ENCODE measurements at places on chromosomes 2 and 18. TPM values are rescaled to one million over a fixed set of nuclear protein-coding genes. Genes with fewer than 3 reads are reported as not detected.

Gene PLEKHH2
- total RNA-seq, result 15.3 TPM

Gene CDH20
- total RNA-seq, result 0.80 TPM

- H3K27ac ChIP-seq, result peak overlapping the region; percentile 31
- no peaks in the 10 kb centered on the region for H3K36me3 ChIP-seq
- peaks cover 2% of the 10 kb centered on the region for H3K4me1 ChIP-seq
- no peaks in the 10 kb centered on the region for H3K27me3 ChIP-seq
- no peak overlapping the region for H3K4me3 ChIP-seq
Measured at GRCh38 chr2:190477661-190478454, 56.7 kb downstream of the NEMP2 start.

GRCh38 chr18:48064978-48065600 is 134.6 kb upstream of the SMAD2 start:
- DNase-seq, result no peak
- H3K36me3 ChIP-seq, result no peaks in the 10 kb centered on the region
- H3K27ac ChIP-seq, result no peak overlapping the region
- H3K4me3 ChIP-seq, result no peak overlapping the region
- H3K27me3 ChIP-seq, result no peaks in the 10 kb centered on the region

- no peak overlapping the region for H3K4me3 ChIP-seq
- no peak for DNase-seq
- H3K27ac ChIP-seq, result no peak overlapping the region
- no peaks in the 10 kb centered on the region for H3K27me3 ChIP-seq
- no peaks in the 10 kb centered on the region for H3K36me3 ChIP-seq
- H3K4me1 ChIP-seq, result peaks cover 13% of the 10 kb centered on the region
Measured at GRCh38 chr2:172249986-172250385, 147.3 kb upstream of the DLX2 start.

DNA sequence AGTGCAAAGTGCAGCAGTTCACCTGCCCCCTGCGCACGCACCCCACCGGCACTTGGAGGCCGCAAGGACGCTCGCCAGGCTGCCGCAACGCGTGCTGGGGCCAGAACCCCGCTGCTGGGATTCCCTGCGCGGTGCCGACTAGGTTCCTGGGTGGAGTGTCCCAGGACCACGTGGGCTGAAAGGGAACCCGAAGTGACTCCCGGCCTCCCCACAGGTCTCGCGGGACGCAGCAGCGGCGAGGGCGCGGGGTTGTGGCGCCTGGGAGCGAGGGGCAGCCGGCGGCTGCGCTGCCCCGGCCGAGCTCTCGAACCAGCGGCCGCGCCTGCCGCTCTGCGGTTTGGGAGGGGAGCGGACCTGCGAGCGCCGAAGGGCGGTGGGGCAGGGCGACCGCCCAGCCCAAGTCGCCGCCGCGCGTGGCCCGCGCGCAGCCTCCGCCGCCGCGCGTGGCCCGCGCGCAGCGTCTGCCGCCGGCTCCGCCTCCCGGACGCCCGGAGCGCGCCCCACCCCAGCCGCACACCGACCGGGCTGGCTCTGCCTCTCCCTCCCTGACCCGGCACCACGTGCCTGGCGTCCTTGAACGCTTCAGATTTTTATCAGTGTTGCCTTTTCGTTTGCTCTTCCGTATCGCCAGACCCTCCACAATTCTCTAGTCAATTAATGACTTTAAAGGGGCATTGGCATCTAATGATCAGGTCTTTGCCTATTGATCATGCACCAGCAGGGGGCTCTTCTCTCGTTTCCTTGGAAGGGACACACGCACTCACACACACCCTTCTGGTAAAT is at the start of gene FTCDNL1:
Gene FTCDNL1 (minus strand): TSS at position 475 of the 783 bp plus-strand sequence. CDS start 2,230 bp downstream, outside the sequence.
- peaks cover 4% of the 10 kb centered on the region for H3K27me3 ChIP-seq
- peak within 1 kb of the TSS; percentile 56 for H3K27ac ChIP-seq
- no peaks in the 10 kb centered on the region for H3K36me3 ChIP-seq
- H3K4me1 ChIP-seq, result peaks cover 2% of the 10 kb centered on the region
- peak within 1 kb of the TSS; percentile 66 for H3K4me3 ChIP-seq
- DNase-seq, result peak; percentile 82

DNA sequence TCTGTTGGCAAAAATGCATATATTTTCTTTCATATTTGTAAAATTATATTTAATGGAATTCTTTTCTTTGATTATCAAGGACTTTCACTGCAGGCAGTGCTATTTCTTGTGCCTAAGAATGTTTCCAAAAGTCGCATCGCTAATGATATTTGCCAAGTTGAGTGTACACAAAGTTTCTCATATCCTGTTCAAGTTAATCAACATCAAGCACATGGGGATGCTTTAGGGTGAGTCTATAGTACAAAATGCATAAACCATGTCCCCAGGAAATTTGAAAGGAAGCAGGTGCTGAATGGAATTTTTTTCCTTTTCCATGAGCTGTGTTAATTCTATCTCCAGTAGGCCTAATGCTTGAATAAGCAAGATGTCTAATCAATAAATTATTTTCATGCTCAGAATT is 129.7 kb downstream of the GALNT1 start:
- H3K27ac ChIP-seq, result no peak overlapping the region
- no peaks in the 10 kb centered on the region for H3K27me3 ChIP-seq
- no peaks in the 10 kb centered on the region for H3K4me1 ChIP-seq
- H3K36me3 ChIP-seq, result peaks cover 4% of the 10 kb centered on the region
- DNase-seq, result no peak
- H3K4me3 ChIP-seq, result no peak overlapping the region

- H3K27ac ChIP-seq, result no peak overlapping the region
- no peak for DNase-seq
- no peaks in the 10 kb centered on the region for H3K4me1 ChIP-seq
- H3K36me3 ChIP-seq, result no peaks in the 10 kb centered on the region
Measured at GRCh38 chr18:61882296-61883004, 10.4 kb downstream of the RNF152 start.

- peaks cover 3% of the 10 kb centered on the region for H3K27me3 ChIP-seq
- no peak for DNase-seq
- H3K27ac ChIP-seq, result no peak overlapping the region
- H3K4me3 ChIP-seq, result no peak overlapping the region
Measured at GRCh38 chr2:75605770-75606529, 40.6 kb upstream of the MRPL19 start.

DNA sequence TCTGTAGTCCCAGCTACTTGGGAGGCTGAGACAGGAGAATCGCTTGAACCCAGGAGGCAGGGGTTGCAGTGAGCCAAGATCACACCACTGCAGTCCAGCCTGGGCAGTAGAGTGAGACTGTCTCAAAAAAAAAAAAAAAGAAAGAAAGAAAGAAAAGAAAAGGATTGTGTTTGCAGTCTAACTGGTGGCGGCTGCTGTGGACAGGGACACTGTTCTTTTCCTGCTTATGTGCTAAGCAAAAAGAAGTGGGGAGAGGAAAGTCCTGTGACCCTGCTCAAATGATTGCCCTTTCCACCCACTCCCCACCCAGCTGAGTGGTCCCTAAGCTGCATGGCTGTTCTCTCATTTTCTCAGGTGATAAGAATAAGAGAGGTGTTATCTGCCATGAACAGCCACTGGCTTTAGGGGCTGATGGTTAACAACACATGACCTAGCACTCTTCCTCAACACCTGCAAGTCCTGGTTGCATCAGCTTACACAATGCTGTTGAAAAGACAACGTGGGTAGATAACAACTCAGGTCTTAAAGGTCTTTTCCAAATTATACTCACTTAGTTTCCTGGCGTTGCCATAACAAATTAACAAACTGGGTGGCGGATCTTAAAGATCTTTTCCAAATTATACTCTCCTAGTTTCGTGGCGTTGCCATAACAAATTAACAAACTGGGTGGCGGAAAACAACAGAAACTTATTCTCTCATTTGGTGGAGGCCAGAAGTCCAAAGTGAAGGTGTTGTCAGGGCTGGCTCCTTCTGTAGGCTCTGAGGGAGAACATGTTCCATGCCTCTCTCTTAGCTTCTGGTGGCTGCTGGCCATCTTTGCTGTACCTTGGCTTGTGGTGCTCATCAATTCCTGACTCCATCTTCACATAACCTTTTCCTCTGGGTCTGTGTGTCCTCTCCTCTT is 90.3 kb upstream of the RTN4 start:
- H3K4me3 ChIP-seq, result no peak overlapping the region
- H3K36me3 ChIP-seq, result no peaks in the 10 kb centered on the region
- DNase-seq, result no peak
- H3K4me1 ChIP-seq, result peaks cover 2% of the 10 kb centered on the region

DNA sequence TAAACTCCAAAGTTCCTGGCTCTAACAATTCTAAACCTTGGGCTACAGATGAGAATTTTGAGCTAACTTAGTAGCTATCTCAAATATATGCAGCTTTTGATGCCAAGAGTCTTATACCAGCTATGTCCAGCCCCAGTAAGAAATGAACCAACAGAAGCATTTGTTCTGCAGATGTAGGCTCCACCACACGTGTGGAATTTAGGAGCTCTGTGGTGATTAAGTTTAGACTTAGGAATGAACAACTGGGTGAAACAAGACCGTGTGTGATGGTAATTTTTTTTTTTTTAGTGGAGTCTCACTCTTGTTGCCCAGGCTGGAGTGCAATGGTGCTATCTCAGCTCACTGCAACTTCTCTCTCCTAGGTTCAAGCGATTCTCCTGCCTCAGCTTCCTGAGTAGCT is 179.7 kb downstream of the ANKRD30B start:
- H3K36me3 ChIP-seq, result no peaks in the 10 kb centered on the region
- no peaks in the 10 kb centered on the region for H3K4me1 ChIP-seq
- no peak overlapping the region for H3K4me3 ChIP-seq
- H3K27me3 ChIP-seq, result no peaks in the 10 kb centered on the region
- H3K27ac ChIP-seq, result no peak overlapping the region

Data from muscle of leg (tissue), 16 donors.